GM23338 (cell line): ENCODE measurements at places on chromosomes 1 and 21.

- DNase-seq = no peak
Measured at GRCh38 chr1:47382399-47382983, 33.6 kb upstream of the FOXE3 start.

DNA sequence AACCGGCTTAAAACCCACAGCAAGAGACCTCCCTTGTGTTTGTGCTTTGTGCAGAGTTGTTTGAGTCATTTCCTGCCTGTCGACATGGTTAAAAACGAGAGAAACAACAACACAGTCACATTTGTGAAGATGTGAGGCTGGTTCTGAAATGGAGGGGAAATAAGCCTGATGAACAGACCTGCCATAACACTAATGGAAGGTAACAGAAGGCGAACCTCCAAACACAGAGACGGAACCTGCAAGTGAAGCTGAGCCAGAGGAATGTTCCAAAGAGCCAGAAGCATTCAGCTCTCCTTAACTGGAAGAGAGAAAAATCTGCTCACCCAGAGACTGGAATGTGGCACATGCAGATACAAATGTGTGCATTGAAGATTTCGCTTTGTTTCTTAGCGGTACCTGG lies 53.2 kb upstream of the RAVER2 start:
- peak; percentile 24 for DNase-seq

DNA sequence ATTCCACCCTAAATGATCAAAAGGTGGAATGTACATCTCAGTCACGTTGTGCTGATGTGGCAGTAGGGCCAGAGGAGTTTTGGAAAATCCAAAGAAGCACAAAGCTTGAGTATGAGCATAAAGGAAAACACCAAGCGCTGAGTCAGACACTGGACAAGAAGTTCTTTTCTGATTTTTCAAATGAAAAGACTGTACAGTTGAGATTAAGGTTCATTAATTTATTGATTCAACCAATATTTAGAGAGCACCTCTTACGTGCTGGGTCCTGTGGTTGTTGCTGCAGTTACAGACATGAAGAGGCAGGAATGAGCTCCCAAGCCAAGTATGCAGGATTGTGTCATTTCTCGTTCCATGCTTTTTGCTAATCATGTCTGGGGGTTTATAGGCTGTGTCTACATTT lies 28.9 kb upstream of the APP start:
- DNase-seq = no peak

DNA sequence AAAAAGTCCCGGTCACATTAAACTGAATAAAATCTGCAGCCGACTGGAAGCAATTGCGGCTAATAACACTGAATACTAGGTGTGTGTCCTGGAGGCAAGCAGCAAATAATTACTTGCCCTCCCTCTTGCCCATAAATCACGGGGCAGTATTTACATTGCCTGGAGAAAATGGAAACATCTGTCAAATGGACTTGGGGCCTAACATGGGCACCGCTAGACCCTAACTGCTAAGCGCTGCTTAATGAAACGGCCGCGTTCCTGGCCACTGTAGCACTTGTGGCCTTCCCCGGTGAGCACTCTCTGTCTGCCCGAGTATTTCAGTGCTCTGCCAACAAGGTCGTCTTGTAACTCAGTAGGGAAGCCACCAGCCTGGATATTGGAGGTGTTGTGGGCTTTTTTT lies 23.9 kb upstream of the KNCN start:
- no peak for DNase-seq

DNA sequence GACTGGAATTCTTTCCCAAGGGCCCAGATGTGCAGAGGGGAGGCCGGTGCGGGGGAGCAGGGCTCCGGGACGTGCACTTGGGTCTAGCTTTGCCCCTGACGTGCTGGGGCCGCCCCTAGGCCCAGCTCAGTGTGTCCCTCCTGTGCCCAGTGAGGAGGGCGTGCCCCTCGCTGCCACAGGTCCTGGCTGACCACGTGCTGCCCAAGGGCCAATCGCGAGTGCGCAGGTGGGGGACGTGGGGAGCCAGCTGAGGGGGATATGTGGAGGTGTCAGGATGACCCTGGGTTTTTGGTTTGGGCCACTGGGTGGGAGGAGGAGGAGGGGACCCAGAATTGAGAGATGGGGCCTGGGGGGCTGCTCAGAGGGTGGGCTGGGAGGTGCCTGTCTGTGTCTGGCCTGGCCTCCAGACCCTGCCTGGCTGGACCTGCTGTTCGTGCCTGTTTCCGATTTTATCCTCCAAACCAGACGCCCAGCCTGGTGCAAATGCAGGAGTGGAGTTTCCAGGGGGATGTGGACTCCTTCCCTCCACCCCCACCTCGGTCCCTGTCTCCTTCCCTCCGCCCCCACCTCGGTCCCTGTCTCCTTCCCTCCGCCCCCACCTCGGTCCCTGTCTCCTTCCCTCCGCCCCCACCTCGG lies 6.1 kb upstream of the RNF223 start:
- peak; percentile 81 for DNase-seq

- DNase-seq = peak; percentile 76
Measured at GRCh38 chr1:36323636-36324352, at the start of gene EVA1B. Gene EVA1B, minus strand, starts transcription at chr1:36323645. Its CDS starts 608 bp downstream, at chr1:36323037.

GRCh38 chr21:31894457-31894856 lies 21.6 kb downstream of the HUNK start:
- no peak for DNase-seq

- no peak for DNase-seq
Measured at GRCh38 chr1:155105604-155106011, 22.1 kb upstream of the EFNA1 start.

GRCh38 chr1:22556391-22557104 lies 6.7 kb upstream of the EPHA8 start:
- peak; percentile 78 for DNase-seq

DNA sequence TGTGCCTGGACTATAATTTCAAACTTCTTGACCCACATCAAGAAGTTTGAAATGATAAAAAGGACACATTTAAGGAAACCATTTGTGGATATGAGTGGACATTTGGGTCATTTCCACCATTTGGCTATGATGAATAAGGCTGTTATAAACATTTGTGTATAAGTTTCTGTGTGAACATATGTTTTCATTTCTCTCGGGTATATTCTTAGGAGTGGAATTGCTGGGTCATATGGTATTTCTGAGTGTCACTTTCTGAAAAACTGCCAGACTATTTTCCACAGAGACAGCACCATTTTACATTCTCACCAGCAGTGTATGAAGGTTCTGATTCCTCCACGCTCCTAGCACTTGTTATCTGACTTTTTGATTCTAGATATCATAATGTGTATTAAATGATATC lies 50.8 kb downstream of the GPR137B start:
- DNase-seq = no peak

- peak; percentile 76 for DNase-seq
Measured at GRCh38 chr1:22673486-22674409, 20.7 kb downstream of the C1QB start.

DNA sequence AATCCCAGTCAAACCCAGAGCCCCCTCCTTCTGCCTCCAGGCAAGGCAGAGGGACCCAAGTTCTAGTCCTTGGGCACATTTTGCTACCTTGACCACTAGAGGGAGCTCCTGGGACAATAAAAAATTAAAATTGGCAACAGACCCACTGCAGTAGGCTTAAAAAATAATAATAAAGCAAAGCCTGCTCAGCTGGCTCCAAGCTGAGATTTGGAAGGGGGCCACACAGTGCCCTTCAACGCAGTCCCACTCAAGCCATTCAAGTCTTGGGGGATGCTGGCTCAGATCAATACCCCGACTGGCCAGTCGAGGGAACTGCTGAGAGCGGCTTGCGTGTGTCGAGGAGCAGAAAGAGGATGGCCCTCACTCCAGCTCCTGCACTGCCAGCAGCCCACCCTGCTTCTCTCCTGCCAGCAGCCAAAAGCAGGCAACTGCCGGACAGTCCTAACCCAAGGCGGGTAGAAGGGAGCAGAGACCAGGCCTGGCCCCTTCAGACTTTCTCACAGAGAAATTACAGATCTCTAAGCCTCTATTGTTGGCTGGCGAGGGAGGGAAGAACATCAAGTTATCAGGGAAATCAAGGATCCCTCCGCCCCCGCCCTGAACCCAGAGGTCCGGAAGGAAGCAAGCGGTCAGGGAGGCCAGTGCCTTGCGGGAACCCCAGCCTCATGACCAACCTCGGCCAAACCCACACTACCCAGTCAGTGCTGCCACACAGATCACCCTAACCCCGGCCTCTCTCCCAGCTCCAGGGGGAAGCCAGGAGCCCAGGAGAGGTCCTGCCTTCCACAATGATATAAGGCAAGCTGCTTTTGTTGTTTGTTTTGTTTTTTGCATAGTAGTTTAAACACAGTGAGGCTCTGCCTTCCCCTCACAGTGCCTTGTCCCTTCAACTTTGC lies 4.9 kb upstream of the ALDH4A1 start:
- peak; percentile 77 for DNase-seq

DNA sequence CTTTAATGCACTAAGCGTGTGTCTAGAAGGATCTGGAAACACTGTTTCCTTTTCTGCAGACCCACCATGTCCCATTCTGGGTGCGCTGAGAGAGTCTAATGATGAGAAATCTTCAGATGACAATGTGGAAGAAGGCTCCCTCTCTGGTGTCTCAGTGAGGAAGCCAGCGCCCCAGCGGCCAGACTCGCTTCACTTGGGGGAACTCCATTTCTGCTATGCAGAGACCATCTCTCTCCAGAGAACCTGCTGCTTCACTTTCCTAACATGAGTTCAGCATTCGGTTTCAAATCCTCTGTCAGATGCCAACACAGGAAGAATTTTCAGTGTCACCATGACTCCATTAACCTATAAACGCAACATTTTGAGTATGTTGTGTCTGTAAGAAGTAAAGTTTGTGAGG lies 121.8 kb downstream of the SYF2 start:
- no peak for DNase-seq

DNA sequence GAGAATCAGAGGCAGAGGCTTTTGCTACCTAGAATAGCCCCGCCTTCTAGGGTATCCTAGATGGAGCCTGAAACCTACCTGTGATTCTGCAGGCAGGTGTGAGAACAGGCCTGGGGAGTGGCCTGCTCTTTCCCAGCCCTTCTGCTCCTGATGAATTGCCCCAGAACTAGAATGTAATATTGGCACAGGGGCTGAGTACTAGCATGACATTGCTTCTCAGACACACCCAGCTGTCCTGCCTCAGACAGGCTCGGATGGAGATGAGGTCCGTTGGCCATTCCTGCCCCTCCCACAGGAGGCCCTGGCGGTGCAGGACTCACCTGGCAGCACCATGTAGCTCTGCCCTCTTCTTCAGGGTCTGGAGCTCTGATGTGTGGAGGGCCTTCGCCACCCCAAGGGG lies 237.6 kb downstream of the GRIK3 start:
- no peak for DNase-seq

- no peak for DNase-seq
Measured at GRCh38 chr1:54949053-54949452, 31.4 kb upstream of the TMEM61 start.

DNA sequence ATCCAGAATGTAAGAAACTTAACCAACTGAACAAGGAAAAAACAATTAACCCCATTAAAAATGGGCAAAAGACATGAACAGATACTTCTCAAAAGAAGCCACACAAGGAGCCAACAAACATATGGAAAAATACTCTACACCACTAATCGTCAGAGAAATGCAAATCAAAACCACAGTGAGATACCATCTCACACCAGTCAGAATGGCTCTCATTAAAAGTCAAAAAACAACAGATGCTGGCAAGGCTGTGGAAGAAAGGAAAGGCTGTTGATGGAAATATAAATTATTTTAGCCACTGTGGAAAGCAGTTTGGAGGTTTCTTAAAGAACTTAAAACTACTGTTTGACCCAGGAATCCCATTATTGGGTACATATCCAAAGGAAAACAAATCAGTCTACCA lies 51.2 kb downstream of the RGS4 start:
- DNase-seq = no peak

DNA sequence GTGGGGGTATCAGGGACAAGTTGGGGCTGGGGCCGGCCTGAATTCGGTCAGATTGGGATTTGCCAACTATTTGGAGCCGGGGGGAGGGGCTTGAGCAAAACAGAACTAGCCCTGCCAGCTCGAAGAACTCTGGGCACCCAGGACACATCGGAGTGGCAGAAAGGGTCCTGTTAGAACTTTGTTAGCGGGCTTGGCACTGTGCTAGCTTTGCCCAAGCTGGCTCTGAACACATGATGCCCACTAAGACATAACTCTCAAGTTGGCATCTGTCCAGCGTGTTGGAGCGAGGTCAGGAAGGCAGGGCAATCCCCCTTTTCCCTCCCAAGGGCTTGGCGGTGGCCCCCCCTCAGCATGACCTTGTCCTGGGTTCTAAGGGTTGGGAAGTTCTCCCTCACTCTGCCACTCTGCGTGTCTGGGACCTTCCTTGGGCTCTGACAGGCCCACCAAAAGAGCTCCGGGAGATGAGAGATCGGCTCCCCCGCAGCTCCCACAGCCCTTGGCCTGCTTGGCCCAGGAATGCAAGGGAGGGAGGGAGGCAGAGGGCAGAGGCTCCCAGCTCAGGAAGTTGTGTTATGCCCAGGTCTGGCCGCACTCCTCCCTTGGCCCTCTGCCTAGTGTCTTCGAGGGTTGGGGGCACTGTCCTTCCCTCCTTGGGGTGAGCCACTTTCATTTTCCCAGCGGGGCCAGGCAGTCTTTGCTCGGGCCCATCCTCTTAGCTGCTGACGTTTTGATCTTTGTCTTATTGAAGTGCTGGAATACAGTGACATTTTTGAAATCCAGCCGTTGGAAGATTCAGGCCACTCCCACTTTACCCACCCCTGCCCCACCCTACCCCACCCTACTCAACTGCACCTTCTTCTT lies 1.2 kb downstream of the LMNA start:
- DNase-seq = peak; percentile 81

- no peak for DNase-seq
Measured at GRCh38 chr1:7116001-7116400, 330.7 kb downstream of the CAMTA1 start.

DNA sequence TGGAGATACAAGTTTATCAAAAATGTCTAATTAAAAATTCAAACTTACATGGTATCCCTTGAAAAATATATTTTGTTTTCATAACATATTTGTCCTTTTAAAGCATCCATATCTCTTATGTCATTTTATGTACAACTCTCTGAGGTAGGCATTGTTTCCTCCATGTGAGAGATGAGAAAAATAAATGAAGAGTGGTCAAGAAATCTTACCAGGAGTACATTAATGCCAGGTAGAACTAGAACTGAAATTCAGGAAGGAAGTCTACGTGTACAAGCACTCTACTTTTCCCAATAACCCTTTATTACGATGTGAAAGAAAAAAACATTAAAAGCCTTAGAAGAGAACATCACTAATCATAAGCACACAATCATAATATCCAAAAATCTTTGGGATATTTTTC lies 5.6 kb downstream of the BRINP3 start:
- no peak for DNase-seq

GRCh38 chr1:172976222-172977041 lies 74.3 kb downstream of the TNFSF18 start:
- DNase-seq = no peak

- DNase-seq = peak; percentile 54
Measured at GRCh38 chr1:232602622-232603021, 27.3 kb downstream of the SIPA1L2 start.

DNA sequence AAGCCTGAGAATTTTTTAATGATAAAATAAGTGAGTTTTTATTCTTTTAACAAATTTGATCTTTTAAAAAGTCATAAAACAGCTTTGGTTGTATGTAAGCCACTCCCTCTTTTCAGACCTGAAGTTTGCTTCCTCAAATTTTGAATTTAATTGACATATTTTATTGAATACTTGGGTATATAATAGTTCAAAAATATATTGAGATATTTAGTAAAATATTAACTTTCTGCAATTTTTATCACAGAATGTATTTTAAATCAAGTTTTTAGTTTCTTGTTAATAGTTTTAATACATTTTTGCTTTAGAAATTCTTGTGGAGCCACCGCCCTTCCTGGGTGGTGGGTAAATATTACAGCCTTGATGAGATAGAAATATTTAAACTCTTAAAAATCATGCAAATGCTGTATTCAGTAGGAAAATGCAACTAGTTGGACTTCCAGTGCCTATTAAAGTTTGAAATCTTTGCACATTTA lies 867 bp downstream of the PTPRC start:
- DNase-seq = no peak

- DNase-seq = no peak
Measured at GRCh38 chr1:228836427-228836826, 101.1 kb downstream of the RHOU start.
